A549 treated with CORT108297 at 1 μM for 4 hours (cell line): ENCODE measurements at places on chromosomes 2 and 18. TPM values are rescaled to one million over a fixed set of nuclear protein-coding genes. Genes with fewer than 3 reads are reported as not detected.

OXER1 gene
- not detected in 5 replicates for total RNA-seq

PCARE gene
- total RNA-seq = not detected in 5 replicates

PAX8 gene
- total RNA-seq = 0.66 to 0.95 TPM (median 0.83 TPM) in 5 replicates

SNTG2 gene
- not detected in 5 replicates for total RNA-seq

TUBA3D gene
- total RNA-seq = 0.07 to 0.43 TPM (median 0.29 TPM) in 4 of 5 replicates, not detected in the other

VPS54 gene
- total RNA-seq = 13.9 to 17.8 TPM (median 15.0 TPM) in 5 replicates
